Activated naive CD8-positive, alpha-beta T cell treated with anti-CD3 and anti-CD28 coated beads, Interleukin-2, amount 50 U/mL, for 16 hours (primary cell): ENCODE measurements at places on chromosomes 11 and 22.

DNA sequence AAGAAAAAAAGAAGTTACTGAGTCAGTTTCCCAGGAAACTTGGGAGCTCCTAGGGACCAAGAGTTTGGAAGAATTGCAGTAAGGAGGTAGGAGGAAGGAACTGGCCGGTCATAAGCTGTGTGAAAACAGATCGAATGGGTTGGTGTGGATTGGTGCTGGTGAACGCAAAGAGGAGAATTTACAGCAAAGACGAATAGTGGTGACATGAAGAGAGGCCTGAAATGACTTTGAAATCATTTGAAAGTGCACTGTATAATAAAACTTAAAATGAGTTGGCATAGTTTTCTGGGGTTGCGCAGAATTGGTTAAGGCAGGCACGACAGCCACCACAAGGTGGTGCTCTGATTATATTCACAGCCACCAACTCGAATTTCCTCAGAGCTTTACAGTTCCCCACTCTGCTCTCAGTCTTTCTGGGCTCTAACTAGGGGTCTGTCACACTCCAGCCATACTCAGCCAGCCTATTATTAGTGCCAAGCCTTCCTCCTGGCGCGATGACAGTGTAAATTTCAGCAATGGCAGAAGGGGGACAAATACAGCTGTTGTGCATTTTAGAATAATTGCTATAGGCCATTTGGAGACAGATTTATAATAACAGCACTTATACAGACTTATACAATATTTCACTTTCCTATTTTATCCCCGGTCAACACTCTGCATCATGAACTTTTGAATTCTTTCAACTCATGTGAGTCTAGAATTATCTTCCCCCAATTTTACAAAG is 8.3 kb upstream of the HTR3B start:
- DNase-seq, result no peak

DNA sequence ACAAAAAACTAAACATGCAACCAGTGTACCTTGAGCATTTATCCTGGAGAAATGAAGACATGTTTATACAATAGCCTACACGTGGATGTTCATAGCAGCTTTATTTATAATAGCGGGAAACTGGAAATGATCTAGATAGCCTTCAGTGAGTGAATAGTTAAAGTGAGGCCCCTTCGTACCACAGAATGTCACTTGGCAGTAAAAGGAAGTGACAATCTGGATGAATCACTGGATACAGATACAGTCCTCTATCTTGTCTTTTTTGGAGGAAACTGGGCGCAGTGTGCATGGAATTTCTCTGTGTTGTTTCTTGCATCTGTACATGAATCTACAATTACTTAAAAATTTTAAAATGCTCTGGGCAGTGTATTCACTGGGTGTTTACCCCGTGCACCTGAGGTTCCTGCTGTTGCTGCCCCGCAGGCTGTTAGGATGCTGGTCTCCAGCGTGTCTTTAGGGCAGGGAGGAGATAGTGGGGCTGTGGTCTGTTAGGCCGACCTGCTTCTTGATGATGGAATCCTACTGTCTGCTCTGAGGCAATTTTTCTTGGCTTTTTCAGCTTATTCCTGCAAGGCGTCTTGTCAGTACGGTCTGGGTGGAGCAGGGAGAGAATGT is 23.2 kb downstream of the DERL3 start:
- DNase-seq, result no peak

GRCh38 chr22:25748140-25748539 is 6.2 kb downstream of the MYO18B start:
- DNase-seq, result no peak

GRCh38 chr11:16989554-16989953 is 24.7 kb downstream of the PLEKHA7 start:
- DNase-seq, result no peak

GRCh38 chr11:112565551-112565950 is 304.9 kb upstream of the PLET1 start:
- no peak for DNase-seq

- no peak for DNase-seq
These were observed 72.5 kb upstream of the SHANK2 start for GRCh38 chr11:71324788-71325417.

DNA sequence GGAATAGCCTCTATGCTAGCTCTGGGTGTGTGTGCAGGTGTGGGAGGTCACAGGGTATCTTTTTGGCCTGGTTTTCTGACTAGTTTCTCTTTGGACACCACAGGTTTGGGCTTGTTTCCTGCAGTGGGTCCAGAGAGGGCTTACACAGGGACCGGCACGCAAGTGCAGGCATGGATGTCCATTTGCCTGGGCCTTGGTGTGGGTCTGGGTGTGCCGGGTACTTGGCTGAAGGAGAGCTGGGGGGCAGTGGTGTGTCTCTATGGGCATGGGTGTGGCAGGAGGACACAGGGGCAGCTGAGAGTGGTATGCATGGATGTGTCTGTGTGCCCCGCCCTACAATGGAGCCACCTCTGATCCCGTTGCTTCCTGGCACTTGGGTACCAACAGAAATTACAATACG is 7.5 kb upstream of the KCNJ11 start:
- no peak for DNase-seq

- DNase-seq, result no peak
These were observed 11.9 kb upstream of the NXF1 start for GRCh38 chr11:62817129-62817528.

GRCh38 chr11:110196884-110197420 is 99.5 kb downstream of the RDX start:
- no peak for DNase-seq

DNA sequence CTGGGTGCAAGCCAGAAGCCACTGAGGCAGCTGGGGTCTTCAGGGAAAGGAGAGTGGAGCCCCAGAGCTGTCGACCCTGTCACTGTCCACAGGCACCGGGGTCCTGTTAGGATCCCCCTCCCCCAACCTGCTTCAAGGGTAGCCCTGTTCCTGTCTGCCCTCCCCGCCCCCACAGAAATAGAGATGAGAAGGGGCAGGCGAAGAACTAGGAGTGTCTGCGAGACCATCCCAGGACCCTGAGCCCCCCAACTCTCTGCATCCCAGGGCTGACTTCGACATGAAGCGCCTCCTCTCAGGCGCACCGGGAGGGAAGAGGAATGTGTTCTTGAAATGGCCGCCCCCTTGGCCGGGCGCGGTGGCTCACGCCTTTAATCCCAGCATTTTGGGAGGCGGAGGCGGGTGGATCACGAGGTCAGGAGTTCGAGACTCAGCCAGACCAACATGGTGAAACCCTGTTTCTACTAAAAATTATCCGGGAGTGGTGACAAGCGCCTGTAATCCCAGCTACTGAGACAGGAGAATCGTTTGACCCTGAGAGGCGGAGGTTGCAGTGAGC is 607 bp upstream of the ZNF70 start:
- no peak for DNase-seq

DNA sequence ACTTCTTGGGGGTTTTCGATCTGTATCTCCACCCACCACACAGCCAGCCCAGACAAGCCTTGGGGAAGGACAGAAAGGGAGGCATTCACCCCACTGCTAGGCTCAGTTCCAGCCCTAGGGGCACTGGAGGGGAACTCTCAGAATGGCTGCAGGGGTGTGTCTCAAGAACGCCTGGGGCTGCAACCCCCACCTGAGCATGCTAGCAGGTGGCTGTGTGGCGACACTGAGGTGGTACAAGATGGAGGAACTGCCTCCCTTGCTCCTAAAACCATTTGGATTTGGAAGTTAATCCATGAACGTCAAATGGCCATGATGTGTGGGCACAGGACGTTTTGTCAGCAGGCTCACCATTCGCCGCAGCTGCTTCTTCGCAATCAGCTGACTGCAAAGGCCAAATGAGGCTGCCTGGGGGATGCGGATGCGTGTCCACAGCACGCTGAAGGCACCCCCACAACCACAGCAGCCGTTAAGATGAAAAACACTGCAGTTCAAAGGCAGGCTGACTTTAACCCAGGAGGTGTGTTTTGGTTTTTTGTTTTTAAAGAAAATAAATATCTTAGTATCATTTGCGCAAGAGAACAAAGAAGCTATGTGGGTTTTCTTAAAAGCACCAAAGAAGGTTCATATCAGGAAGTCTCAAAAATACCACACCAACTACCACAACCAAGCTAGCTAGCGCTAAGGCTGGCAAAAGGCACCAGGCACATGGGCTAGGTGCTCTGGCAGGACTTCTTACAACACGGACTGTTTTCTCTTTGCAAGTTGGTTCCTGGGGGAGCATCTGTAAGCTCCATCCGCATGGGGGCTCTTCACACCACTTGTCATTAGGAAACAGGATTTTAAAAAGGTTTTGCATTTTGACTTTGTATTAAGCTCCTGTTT is 22.2 kb upstream of the NAP1L4 start:
- peak; percentile 20 for DNase-seq

DNA sequence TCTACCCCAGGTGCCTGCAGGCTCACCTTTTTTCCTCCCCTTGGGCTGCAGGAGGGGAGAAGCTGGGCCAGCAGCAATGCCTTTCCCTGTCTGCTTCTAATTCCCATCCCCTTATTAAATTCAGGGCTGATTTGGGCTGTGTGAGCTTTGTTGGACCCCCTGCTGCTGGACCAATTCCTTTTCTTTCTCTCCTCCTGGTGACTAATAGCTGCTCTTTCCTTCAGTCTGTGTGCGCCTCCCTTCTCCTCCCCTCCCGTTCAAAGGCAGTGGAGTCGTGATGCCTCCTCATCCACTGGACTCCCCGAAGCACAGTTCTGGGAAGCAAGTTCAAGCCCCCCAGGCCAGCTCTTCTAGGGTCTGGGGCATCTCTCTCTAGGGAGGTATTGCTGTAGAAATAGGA is 567.9 kb upstream of the CADM1 start:
- DNase-seq, result no peak

DNA sequence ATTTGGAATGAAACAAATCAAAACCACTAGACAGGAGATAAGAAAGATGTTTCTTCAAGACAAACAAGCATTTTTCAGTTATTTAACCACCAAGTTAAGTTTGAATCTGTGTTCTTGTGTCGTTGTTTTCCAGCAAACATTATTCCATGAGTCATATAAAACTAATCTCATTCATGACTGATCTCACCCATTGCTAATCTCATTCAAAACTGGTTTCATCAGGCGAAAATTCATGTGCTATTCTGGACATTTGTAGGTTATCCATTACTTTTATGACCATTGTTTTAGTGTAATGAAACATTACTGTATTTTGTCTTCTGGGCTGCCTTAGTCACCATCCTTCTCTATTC is 221.8 kb downstream of the DDX10 start:
- no peak for DNase-seq

DNA sequence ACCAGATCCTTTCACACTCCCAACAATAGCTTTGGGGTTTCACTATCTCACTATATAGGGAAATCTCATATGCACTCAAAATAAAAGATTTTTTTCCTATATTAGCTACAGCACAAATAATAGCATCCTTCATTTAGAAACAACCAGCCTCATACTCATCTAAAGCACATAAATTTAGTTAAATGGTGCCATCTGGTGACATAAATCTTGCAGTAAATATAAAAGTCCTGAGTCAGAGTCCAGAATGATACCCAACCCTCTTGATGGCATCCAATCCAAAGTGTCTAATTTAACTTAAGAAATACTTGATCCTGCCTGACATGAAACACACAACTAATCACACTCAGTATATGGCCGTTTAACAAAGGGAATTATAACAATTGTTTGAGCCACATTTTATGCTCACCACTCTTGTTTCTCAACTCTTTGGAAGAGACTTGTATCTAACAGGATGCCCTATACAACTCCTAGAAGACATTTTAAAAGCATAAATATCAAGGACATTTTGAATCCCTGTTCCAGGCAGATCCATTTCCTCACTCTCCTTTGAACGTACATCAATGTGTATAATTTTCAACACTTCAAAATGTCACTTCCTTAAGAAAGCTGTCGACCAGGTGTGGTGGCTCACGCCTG is 36.2 kb downstream of the DLG2 start:
- DNase-seq, result no peak

GRCh38 chr11:72625691-72626413 is 48.4 kb downstream of the PDE2A start:
- DNase-seq, result no peak

- DNase-seq, result no peak
These were observed 11.5 kb upstream of the MUC15 start for GRCh38 chr11:26583550-26583949.

- no peak for DNase-seq
These were observed 20.3 kb upstream of the MICAL2 start for GRCh38 chr11:12090061-12090591.

- no peak for DNase-seq
These were observed 17.8 kb downstream of the CD82 start for GRCh38 chr11:44583353-44583669.

DNA sequence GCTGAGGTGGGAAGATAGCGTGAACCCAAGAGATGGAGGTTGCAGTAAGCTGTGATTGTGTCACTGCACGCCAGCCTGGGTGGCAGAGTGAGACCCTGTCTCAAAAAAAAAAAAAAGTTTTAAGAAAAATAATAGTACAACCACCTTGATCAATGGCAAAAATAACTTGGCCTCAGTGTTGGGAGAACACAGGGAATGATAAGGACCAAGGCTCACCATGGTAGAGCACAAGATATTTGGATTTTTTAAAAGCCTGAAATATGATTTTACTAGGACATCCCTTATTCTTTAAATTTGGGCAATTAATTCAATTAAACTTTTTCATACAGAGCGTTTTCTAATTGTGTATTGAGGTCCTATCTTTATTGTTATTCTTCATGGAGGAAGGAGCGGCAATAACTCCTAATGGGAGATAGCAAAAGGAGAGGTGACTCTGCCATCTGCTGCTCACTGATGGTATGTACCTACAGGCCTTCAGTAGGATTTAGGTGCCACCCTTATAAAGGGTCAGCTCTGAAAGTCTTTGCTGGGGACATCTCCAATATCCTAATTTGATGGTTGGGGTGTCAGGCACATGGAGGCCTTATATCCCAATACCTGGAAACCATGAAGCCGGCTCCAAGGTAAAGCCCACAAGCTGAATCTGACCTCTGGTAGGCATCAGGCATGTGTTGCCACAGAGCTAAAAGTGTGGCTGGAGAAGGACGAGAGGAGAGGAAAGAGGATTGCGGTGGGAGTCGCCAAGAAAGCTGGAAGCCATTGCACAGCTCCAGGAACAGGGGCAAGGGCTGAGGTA is 21.9 kb upstream of the POLD3 start:
- DNase-seq, result no peak

GRCh38 chr22:49255154-49255553 is 572.5 kb downstream of the BRD1 start:
- no peak for DNase-seq

GRCh38 chr11:28632338-28632737 is 524.1 kb downstream of the METTL15 start:
- DNase-seq, result no peak

- no peak for DNase-seq
These were observed 2.7 kb downstream of the CD5 start for GRCh38 chr11:61104963-61105362.

DNA sequence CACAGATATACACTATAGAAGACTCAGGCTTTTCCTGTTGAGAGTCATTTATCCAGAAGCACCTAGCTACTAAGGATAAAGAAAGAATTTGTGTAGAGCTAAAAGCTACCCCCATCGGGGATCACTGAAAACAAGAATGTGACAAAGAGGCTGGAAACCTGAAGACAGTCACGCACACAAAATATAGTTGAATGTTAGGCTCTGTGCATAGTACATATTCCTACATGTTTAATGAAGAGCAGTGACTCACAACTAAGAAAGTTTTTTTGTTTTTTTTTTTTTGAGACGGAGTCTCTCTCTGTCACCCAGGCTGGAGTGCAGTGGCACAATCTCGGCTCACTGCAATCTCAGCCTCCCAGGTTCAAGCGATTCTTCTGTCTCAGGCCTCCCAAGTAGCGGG is 8.4 kb downstream of the OR10V1 start:
- DNase-seq, result no peak

- DNase-seq, result no peak
These were observed 907.1 kb downstream of the DLG2 start for GRCh38 chr11:84719935-84720577.
